ENCODE measurements at places on chromosomes 16 and 17.

DNA sequence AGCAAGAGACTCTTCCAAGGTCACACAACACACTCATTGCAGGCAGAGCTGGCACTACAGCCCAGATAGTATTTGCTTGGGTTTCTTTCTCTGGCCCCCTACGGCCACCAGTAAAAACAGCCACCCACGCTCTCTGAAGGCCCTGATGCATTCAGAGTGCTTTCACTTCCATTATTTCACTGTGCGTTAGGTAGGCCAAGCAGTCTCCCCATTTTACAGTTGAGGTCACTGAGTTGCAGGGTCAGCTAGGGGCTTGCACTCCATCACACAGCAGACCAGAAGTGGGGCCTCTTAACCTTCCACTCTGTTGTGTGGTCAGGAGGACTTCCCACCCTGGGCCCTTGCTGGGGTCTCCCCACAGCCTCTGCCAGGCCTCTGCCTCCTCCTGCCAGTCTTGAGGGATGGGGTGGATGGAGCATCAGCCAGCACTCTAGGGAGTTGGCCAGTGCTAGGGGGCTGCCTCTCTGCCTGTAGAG is 2.5 kb downstream of the TBX21 start:
- DNase-seq, result no peak

DNA sequence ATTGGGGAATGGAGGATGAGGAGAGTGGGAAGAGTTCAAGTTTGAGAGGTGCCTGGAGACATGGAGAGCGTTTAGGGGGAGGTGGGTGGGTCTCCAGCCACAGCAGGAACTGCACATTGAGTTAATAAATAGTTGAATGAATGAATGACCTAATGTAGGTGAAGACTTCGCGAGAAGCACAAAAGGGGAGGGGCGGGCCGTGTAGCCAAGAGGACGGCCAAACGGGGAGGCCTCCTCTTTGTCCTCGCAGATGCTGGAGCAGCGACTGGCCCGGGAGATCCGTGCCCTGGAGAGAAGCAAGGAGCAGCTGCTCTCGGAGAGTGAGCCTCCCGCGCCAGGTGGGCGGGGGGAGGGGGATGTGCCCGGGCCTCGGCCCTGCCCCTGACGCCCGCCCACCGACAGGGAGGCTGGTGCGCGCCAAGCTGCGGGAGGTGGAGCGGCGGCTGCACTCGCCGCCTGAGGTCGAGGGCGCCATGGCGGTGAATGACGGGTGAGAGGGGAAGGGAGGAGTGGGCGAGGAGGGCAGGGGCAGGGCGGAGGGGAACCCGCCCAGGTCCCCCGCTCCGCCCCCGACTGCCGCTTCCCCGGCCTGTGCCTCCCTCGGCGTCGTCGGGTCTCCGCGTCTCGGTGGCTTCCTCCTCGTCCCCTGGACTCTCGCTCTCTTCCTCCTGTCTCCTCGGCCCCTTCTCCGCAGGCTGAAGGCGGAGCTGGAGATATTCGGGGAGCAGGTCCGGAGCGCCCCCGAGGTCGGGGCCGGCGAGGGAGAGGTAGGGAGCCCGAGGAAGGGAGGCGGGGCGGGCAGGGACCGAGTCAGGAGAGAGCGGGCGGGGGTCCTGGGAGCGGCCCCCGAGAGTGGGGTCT is 12.9 kb downstream of the SYCE1L start:
- DNase-seq, result peak; percentile 58

GRCh38 chr16:22848451-22848850 is 34.5 kb downstream of the HS3ST2 start:
- no peak for DNase-seq

- DNase-seq, result no peak
These were observed 92.9 kb downstream of the PHKB start for GRCh38 chr16:47553853-47554564.

DNA sequence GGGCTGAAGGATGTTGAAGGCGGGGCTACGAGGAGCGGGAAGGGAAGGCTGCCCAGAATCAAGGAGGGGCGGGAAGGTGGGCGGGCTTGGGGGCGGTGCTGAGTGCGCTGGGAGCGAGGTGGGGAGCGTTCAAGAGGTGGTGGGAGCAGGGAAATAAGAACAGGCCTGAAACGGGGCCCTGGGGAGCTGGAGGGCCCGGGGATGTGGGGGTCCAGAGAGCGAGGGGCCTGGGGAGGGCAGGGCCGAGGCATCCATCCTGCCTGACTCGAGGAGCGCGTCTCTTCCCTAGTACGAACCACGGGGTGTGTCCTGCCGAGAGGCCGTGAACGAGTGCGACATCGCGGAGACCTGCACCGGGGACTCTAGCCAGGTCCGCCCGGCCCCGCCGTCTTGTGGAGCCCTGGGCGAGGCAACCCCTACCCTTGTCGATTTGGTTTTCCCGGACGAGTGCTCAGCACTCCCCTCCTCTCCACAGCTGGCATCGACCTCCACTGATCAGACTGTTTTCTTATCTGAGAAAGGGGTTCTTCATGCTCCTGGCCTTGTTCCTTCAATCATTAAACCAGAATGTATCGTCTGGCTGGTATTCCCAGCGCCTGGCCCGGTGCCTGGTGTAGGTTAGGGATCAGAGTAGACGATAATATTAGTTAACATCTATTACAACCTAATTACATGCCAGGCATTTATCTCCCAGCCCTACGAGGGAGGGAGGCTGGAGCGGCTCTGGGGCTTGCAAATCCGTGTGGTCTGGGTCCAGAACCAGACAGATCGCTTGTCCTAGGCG is 17.2 kb downstream of the ADAM11 start:
- no peak for DNase-seq

DNA sequence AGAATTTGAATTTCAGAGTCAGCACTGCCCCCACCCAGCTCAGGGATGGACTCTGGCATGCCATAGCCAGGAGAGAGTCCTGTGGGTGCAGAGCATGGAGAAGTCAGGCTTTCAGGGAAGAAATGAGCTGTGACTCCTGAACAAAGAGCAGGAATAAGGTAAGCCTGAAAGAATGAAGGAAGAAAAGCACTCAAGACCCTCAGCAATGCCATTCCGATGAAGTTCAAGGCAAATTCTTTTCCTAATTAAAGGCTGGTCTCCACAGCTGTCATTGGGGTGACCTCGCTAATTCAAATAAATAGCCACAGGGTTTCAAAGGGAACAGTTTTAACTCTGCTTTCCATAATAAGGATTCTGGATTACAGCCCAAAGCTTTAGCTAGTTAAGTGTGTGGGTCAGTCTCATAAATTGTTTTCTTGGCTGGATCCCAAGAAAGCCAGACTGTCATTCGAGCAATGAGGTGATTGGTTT is 31.7 kb downstream of the TOM1L2 start:
- DNase-seq, result no peak

DNA sequence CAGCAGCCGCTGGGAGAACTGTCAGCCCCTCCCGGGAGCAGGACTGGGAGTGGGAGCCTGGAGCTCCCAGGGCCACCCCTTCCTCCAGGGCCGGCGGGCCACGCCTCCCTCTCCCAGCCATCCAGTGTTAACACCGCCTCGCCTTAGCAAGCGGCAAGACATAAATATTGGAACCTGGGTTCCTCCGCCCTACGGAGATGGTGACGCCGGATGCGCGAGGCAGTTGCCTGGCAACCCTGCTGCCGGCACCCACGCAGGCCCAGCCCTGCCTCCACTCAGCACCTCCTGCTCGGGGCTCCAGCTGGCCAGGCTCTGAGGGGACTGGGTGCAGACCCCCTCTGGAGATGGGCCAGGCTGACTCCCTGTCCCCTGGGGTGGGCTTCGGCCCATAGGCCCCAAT is 27.4 kb upstream of the CACNA1H start:
- no peak for DNase-seq

- no peak for DNase-seq
These were observed 211.2 kb downstream of the RBFOX3 start for GRCh38 chr17:79399610-79400144.

- DNase-seq, result no peak
These were observed 36.6 kb upstream of the ACSM2B start for GRCh38 chr16:20612551-20613480.

GRCh38 chr16:30113711-30114333 is 485 bp upstream of the GDPD3 start:
- no peak for DNase-seq

GRCh38 chr17:75250009-75250471 is 11.4 kb downstream of the GGA3 start:
- DNase-seq, result no peak

DNA sequence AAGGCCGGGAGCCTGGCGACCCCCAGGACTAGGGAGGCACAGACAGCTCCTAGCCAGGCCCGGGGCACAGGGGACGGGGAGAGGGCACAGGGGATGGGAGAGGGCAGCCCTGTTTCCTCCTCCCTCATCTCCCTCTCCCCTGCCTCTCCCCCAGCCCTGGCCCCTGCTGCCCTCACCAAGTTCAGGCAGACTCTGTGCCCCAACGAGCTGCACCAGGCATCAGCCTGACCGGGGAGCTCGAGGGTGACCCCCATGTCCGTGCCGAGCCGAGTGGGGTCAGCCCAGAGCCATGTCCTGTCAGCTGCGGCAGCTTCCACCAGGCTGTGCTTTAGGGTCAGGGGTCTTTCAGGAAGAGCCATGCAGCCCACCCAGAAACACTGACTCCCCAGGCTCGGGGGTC is 6.0 kb downstream of the CDH15 start:
- no peak for DNase-seq

- DNase-seq, result no peak
These were observed 7.8 kb downstream of the PSMD12 start for GRCh38 chr17:67358612-67359011.

GRCh38 chr17:55198690-55199370 is 65.9 kb upstream of the HLF start:
- no peak for DNase-seq

DNA sequence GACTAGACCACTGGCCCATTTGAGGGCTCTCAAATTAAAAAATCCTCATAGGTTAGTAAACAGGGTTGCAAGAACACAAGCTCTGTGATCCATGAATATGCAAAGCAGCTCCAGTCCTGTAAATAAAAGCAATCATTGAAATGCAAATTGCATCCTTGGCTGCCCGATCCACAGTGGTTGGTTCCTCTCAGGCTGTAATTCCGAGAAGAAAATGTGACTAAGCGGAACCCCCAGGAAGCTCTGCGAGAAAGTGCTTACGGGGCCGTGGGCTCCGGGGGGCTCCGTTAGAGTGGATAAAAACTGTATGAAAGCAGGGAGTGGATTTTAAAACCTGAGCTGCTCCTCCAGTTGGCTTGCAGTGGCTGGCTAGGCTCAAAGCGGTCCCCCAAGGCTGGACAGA is 2.5 kb downstream of the GPRC5B start:
- no peak for DNase-seq

DNA sequence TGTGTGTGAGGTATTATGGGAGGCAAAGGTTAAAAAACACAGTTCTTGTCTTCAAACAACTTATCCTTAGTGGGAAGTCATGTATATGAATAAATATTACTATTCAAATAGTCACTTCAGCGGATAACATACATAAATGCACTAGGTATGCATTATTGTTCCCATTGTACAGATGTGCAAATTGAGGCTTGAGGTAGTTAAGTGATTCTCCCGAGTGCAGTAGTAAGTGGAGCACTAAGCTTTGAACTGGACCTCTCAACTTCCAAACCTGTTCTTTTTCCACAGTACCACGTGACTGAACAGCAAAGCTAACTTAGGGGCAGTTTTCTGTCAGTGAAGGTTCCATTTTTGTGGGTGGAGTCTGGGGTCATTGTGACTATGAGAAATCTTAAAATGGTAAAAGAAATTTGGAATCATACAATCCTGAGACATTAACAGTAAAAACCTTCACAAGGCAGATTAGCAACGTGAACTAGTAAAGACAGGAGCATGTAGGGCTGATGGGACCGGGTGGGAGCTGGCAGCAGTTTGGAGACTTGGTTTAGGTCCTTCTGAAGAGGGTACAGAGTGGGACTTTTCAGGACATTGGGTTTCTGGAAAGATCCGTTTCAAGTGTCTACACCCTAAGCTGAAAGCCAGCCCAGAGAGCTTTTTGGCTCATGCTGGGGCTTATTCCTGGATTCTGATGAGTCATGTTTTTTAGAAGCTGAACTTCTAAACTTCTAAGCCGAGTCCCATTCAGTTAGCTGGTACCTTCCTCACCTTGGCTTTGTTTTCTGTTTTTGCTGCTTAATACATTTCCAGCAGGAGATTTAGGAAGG is 204.9 kb downstream of the PRKCA start:
- DNase-seq, result no peak

- DNase-seq, result no peak
These were observed 9.4 kb upstream of the SPATA2L start for GRCh38 chr16:89710709-89711564.

DNA sequence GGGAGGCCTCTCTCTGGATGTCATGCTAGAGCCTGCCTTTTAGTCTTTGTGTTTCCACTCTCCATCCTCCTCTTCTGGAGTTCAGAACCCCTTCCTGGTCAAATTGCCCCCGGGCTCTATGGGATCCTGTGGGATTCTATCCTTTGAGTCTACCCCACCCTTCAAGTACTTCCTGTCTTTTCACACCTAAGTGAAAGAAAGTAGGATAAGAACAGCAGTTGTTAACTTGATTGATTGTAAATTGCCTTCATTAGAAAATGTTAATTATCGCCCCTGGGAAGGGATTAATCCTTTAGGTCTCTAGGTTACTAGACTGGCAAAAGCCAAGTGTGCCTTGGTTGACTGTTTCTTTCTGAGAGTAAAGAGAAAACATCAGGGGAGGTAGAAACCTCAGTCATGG is 30.1 kb downstream of the PRKCB start:
- DNase-seq, result no peak

- DNase-seq, result no peak
These were observed 591.4 kb downstream of the TP53TG3F start for GRCh38 chr16:34050787-34051320.

GRCh38 chr16:46775214-46775613 is 27.1 kb upstream of the MYLK3 start:
- DNase-seq, result no peak

GRCh38 chr16:12387311-12387710 is 410.8 kb downstream of the SNX29 start:
- DNase-seq, result no peak

GRCh38 chr16:165539-166374 is at the start of gene HBM:
Gene HBM, plus strand, starts transcription at chr16:165978. Its CDS starts 20 bp downstream, at chr16:165998.
- DNase-seq, result no peak

DNA sequence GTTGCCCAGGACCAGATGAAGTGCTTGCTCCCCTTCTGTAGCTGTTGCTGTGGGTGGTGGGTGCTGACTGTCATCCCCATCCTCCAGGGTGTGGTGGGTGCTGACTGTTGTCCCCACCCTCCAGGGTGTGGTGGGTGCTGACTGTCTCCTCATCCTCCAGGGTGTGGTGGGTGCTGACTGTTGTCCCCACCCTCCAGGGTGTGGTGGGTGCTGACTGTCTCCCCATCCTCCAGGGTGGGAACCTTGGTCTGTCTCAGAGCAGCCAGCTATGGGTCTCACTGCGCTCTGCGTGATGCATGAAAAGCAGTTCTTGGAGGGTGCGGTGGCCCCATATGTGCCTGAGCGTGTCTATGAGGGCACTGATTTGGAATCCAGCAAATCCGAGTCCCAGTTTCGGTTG is 163.8 kb downstream of the RPTOR start:
- no peak for DNase-seq

GRCh38 chr17:38738686-38739085 is 8.5 kb downstream of the CISD3 start:
- no peak for DNase-seq

DNA sequence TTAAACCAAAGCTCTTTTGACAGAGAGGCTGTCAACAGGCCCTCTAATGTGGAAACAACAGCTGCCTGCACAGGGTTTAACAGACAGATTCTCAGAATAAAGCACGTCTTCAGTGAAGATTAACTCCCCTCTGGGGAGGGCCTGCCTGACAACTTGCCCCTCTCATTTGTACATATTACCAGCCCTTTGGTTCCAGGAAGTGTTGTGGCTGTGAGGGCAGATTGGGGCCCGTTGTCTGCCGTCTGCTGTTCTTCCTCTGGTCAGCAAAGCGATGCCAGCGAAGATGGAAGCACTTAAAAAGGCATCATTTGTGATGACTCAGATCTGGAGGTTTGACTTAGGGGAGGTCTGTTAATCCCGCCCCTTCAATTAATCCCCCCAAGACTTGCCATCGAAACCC is 177.0 kb upstream of the IRX6 start:
- no peak for DNase-seq

- peak; percentile 79 for DNase-seq
These were observed at the start of gene HYDIN for GRCh38 chr16:71230122-71230845. Gene HYDIN, minus strand, starts transcription at chr16:71230722. Its CDS starts 43,827 bp downstream, at chr16:71186895.
